ENCODE measurements at places on chromosomes 7 and 10.
A peak's percentile ranks its signal among the peaks of the same experiment; 100 is the strongest.

DNA sequence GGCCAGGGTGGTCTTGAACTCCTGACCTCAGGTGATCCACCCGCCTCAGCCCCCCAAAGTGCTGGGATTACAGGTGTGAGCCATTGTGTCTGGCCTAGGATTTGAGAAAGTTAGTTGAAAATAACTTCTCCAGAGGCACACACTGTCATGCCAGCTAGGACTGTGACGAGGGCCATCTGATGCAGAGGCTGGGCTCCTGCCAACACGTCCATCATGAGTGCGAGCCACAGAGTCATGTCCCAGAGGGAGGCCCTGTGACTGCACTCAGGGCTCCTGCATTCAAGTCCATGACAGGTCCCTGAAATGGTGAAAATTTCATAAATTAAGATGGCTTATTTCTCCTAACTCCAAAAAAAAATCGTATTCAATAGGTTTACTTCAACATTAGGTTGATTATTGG is 17.1 kb downstream of the C10orf120 start:
- DNase-seq = no peak

GRCh38 chr10:99358101-99358500 is 28.9 kb downstream of the CNNM1 start:
- no peak for DNase-seq

DNA sequence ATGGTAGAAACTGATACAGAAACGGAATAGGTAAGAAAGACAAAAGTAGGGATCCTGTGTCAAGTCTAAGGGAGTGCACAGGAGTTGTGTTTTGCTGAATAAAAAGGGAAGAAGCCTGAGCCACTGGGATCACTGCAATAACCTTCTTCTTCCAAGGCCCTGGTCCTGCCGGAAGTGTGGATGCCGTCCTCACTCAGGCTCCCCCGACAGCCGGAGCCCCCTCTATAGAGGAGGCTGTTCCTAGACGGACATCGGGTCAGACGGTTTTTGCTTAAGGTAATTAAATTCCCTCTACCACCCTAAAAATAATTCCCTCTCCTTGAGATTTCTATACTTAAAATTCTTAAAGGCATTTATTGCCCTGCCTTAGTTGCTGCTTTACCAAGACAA is 566.9 kb downstream of the PTPRN2 start:
- no peak for DNase-seq

- no peak for DNase-seq
Measured at GRCh38 chr10:70057306-70057705, 4.7 kb downstream of the MACROH2A2 start.

GRCh38 chr10:34587680-34588019 is 227.4 kb downstream of the PARD3 start:
- DNase-seq = no peak

DNA sequence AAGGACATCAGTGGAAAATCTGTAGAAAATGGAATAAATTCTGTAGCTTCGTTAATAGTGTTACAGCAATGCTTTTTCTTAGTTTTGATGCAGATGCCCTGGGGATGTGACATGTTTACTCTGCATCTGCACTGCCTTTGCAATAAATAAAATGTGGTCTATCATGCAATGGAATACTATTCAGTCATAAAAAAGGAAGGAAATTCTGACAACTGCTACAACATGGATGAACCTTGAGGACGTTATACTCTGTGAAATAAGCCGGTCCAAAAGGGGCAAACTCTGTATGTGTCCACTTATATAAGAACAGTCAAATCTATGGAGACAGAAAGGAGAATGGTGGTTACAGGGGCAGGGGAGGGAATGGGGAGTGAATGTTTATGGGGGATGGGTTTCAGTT is 13.5 kb downstream of the GRIFIN start:
- DNase-seq = no peak

GRCh38 chr7:23022258-23022769 is 8.4 kb upstream of the HYCC1 start:
- no peak for DNase-seq

GRCh38 chr7:43076189-43076605 is 36.2 kb upstream of the HECW1 start:
- DNase-seq = no peak

DNA sequence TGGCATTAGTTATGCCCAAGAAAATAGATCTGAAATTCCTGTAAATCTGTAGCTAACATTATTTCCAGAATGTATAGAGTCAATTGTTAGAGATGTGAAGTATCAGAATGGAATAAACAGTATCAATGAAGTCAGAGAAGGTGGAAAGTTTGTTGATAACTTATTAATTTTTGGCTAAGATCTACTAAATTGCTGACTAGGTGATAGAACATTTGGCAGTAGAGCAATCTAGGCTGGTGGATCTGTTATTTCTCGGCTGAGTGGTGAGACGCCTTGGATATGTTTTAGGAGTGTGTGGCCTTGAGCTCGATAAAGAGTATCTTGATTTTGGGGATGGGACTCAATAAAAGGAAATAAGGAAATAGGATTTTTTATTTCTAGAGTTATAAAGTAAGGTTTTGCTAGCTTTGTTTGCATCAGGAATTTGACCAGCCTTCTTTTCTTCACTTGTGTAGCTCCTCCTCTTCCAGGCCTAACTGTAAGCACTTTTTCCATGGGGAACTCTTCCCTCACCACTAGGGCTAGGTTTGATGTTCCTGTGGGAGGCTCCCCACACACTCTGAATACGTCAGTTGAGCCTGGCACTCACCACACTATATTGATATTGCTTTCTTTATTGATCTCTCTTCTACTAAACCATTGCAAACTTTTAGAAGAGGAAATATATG is 86.8 kb upstream of the CSTF2T start:
- no peak for DNase-seq

- no peak for DNase-seq
Measured at GRCh38 chr7:30965372-30965771, 1.6 kb downstream of the GHRHR start.

GRCh38 chr10:34178196-34178595 is 636.9 kb downstream of the PARD3 start:
- DNase-seq = no peak

DNA sequence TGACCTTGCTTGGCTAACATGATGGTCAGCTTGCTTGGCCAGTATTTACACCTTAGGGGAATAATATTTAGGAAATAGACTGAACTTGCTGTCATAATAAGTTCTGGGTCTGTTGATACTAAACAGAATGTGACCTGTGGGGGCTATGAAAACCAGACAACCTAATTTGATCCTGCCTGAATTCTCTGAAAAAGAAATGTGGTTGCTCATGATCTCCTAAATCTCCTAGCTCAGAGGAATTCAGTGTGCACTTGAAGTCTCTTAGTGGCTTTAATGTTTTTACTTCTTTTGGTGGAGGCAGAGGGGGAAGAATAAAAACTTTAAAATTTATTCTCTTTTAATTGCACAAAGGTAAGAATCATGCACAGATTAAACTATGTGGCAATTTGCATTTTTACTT is 205.2 kb downstream of the SEC23IP start:
- DNase-seq = no peak

DNA sequence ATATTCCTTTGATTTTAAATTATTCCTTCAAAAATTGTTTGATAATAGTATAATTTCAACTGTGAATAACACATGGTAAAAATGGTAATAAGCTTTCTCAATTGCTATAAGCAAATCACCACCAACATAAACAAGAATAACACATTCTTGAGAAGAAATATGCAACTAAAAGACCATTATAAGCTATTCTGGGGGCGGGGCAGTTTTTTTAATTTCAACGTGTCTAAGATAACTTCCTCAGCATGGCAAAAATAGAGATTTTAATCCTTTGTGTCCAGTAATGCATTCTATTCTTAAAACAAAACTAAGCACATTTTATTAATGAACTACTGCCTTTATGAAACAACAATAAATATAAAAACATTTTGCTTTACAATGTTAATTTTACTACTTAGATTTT is 1.5 kb downstream of the DNAJC12 start:
- DNase-seq = peak; percentile 82

DNA sequence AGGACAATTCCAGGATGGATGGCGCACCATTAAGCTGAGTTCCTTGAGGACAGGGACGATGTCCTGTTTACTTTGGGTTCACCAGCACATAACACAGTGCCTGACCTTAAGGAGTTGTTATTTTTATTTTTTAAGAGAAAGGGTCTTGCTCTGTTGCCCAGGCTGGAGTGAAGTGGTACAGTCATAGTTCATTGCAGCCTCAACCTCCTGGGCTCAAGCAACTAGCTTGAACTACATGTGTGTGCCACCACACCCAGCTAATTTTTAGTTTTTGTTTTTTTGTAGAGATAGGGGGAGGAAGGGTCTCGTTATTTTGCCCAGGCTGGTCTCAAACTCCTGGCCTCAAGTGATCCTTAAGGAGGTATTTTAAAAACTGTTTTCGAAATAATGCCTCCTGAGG is 1.7 kb upstream of the CALU start:
- DNase-seq = no peak

GRCh38 chr10:67079126-67079525 is 153.3 kb downstream of the LRRTM3 start:
- DNase-seq = no peak

- no peak for DNase-seq
Measured at GRCh38 chr10:103780242-103781149, 74.9 kb downstream of the SH3PXD2A start.

DNA sequence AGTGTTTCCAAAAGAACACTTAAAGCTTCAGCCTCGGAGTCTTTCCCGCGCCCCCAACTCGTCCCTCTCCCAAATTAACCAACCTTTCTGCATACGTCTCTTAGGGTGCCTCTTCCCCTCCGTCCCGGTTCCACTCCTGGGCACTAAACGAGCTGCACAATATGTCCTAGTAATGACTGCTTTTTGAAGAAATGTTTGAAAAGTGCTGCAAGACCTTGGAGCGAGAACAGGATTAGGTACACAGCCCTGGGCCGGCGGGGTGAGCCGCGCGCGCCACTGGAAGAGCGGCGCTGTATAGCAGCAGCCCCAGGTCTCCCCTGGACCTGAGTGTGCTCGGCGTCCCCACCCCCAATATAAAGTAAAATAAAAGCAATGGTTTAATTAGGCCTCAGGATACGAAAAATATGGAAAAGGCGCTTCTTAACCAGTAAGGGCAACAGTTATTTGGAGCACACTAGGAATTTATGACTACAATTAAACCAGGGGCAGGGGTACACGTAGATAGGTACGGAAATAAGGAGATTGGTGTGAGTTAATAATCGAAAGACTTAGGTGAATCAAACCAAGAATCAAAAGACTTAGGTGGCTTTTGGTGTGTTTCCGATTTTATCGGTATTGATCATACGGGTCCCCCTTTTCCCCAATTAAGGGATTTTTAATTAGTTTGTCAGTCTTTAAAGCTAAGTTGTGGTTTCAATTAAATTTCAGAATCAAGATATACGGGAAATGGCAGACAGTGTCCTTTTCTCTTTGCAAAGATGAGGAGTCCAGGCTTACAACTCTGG is 1.9 kb downstream of the TET1 start:
- DNase-seq = no peak

GRCh38 chr10:95761939-95762492 is 6.1 kb downstream of the ENTPD1 start:
- no peak for DNase-seq

- no peak for DNase-seq
Measured at GRCh38 chr7:147044941-147045340, 928.3 kb downstream of the CNTNAP2 start.

GRCh38 chr10:114048472-114048871 is 4.8 kb downstream of the ADRB1 start:
- no peak for DNase-seq

GRCh38 chr7:31056775-31057346 is 4.8 kb downstream of the ADCYAP1R1 start:
- DNase-seq = no peak

DNA sequence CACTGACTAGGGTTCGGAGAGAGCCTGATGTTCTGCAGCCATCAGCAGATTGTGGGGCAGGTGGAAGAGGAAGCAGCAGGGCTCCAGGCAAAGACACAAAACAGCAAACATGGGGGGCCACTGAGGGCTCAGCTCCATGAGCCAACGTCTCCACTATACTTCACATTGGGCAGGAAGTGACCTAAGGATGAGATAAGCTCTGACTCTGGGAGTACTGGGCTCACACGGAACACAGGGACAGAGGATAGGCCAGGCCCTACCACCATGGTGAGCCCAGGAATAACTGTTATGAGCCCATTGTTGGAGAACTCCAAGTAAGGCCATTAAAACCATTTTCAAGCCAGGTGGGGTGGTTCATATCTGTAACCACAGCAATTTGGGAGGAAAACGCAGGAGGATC is 14.9 kb upstream of the MRPS24 start:
- no peak for DNase-seq

- DNase-seq = no peak
Measured at GRCh38 chr7:125118444-125118843, 188.8 kb upstream of the POT1 start.

DNA sequence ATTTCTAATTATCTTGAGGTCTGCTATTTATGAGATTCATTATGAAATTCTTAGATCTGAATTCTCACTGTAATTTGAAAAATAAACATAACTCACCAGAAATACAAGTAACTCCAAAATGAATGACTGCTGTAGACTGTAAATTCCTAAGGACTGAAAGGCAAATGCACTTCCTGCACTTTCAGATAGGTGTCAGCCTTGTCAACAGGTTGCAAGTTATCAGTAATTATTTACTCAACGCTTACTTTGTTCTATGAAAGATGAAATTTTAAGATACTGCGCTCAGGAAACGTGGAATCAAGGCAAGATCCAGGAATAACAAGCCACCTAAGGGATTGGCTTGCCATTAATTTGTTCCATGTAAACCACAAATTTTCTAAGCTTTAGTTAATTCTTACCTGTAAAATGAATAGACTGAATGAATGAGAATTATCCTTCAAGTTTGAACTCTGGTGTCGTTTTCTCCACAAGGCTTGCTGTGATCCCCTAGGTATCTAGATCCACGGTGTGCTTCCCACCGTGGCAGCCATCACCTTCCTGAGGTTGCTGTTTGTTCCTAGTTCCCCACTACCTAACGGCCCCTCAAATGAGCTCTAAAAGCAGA is 12.6 kb downstream of the DHX32 start:
- DNase-seq = peak; percentile 71

DNA sequence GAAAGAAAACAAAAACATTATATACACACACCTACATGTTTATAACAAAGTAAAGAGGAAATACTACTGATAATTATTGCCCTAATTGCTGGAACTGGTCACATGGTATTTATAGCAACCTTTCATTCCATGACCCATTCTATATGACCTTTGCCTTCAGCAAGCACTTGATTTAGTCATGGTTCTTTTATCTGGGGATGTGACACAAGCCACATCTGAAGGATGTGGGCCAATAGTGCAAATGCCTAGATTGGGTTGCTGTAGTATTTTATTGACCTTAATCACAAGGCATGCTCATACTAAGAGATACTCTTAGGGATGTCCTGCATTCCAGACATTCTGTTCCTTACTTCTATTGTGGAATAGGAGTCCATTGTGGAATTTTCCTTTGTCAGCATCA is 723.5 kb upstream of the POM121L12 start:
- DNase-seq = no peak

- DNase-seq = no peak
Measured at GRCh38 chr7:43491984-43492383, 90.9 kb upstream of the STK17A start.

Data from Karpas-422 (cell line).